Renal cortical epithelial cell (primary cell): ENCODE measurements at places on chromosomes 6 and 20.

- no peak for DNase-seq
Observed at GRCh38 chr6:118554698-118555097, 6.6 kb downstream of the PLN start.

- DNase-seq: no peak
Observed at GRCh38 chr6:156634951-156635371, 142.2 kb upstream of the ARID1B start.

DNA sequence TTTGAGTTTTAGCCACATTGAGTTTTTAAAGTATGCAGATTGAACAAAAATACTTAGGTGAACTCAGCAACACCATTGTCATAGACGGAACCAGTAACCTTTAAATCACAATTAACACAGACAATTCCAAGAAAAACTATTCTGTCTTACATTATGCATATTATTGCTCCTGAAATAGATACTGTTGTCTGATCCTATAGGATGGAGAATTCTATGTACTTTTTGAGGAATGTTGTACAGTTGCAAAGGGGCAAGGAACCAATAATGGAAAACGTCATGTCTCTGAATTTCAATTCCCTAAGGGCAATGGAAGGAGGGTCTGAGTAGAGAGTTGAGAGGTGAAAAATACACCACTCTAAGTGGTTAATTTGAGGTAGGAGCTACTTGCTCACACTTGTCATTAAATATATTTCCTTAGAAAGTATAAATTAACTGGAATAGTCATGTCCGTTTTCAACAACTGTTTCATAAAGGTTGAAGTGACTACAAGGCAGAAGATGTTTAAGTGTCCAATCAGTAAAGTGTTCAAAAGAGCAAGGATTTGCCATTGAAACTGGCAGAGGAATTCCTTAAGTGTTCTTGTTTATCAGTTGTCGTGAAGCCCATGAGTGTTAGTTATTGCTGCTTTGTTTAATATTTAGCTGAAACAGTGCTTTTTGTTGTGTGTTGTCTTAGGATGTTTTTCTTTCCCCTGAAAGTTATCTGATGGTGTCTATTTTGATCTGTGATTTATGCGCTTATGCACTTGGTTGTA is 1.3 kb downstream of the NKAIN2 start:
- no peak for DNase-seq

DNA sequence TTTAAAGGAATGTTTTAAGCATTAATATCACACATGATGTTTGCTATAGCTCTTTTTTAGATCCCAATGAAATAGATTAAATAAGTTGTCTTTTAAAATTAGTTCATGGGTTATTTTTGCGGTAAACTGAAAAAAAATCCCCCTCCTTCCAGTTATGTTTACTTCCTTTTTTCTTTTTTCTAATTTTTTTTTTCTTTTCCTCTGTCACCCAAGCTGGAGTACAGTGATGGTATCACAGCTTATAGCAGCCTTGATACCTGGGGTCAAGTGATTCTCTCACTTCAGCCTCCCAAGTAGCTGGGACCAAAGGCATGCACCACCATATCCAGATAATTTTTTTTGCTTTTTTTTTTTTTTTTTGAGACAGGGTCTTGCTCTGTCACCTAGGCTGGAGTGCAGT is 17.8 kb upstream of the SCAF8 start:
- no peak for DNase-seq

GRCh38 chr6:43220439-43220951 is 8.8 kb downstream of the DNPH1 start:
- no peak for DNase-seq

DNA sequence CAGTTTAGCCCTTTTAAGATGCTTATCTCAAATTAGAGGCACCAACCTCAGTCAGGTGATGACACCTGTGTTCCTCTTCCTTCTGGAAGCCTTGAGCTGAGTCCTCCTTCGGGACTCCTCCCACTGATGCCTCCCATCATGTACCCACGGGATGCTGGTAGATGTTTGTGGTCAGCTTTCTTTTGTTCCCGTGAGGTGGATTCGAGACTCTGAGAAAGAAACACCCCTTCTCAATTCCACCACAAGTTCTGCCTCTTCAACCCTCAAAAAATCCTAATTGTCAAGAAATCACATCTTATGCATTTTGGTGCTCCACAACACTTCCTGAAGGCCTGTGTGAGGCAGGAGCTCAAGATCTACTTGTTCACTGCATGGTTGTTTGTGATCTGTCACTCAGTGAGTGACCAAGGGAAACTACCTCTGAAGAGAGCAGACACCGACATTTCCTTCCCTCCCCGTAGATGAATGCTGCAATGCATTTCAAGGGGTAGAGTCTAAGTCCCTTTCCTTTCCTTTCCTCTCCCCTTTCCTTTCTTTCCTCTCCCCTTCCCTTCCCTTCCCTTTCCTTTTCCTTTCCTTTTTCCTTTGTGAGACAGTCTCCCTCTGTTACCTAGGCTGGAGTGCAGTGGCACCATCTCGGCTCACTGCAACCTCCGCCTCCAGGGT is 50.5 kb downstream of the PCNA start:
- no peak for DNase-seq

DNA sequence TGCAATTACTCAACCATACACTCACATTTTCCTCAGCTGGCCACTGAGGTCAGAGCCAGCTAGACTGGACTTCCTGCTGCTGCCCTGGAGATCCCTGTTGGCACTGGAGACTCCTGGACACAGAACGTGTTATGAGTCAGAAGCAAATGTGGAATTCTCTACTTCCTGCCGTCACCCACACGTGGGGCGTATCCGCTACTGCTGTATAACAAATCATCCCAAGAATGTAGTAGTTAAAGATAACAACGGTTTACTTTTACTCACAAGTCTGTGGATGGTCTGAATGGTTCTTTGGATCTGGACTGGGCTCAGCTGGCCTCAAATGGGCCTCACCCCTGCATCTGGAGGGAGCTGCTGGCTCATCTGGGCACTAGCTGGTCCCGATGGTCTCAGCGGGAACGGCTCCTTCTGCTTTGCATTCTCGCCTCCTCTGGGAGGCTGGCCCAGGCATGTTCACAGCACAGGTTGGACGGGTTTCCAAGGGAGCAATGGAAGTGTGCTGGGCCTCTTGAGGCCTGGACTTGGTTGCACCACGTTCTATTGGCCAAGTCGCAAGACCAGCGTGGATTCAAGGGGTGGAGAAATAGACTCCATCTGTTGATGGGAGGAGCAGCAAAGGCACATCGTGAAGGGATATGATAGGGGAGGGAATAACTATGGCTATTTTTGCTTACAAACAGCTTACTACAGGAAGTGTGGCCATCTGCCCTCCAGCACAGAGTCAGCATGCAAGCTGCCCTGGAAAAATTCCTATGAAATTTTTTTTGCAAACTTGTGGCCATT is 118.5 kb downstream of the SNX5 start:
- DNase-seq: peak; percentile 90

DNA sequence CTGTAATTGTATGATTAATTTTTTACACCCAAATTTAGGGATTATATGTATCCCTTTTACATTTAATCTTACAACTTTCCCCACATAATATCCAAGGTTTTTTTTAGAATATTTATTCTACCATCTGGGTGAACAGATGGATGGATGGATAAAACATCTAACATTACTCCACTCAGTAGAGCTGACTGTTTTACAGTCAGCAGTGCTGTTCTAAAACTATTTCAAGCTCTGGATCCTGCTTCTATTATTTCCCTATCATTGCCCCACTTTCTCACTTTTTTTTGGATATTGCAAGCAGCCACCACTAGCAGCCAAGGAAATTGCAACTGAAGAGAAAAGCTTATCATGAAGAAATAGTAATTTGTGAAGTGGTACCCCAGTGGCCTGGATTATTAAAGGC is 173.7 kb downstream of the ARHGAP18 start:
- DNase-seq: no peak

- DNase-seq: peak; percentile 73
Observed at GRCh38 chr6:133613211-133613610, 275.7 kb upstream of the TCF21 start.

DNA sequence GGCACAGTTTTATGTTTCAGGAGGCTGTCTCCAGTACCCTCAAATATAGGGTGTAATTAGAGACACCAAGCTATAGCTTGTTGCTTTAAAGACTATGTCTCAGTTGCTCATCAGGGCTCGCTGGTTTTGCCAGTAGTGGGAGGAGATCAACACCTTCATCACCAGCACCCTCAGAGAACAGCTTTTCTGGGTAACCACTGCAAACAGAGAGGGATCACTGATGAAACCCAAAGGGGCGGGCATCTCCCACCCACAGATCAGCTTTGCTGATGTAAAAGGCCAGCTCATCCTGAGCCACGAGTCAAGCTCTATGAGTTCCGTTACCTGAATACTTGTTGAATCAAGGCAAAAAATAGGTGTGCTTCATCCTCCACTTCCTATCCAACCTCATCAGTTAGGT is 187.7 kb downstream of the AIG1 start:
- no peak for DNase-seq

- no peak for DNase-seq
Observed at GRCh38 chr20:40668449-40669228, 20.4 kb downstream of the MAFB start.

DNA sequence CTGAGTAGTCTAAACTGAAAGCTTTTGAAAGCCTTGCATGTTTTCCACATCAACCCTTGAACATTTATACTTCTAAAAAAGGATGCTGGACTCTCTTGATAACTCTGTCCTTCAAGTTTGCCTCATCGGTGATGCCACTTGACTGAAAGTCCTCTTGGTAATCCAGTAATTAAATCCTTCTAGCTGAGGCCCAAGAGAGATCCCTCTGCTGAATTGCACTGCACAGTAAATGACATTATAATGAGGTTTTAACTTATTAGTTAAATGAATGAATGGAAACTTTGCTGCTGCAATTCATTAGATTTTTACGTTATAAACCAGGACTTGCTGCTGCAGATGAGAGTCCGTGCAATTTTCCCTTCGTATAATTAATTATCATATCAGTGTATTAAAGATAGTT is 363.9 kb upstream of the FLRT3 start:
- DNase-seq: no peak

GRCh38 chr20:23582293-23582692 is 14.0 kb upstream of the CST9L start:
- DNase-seq: no peak

- DNase-seq: no peak
Observed at GRCh38 chr20:50712771-50713656, 18.4 kb upstream of the PARD6B start.

- DNase-seq: no peak
Observed at GRCh38 chr20:3727401-3728021, 5.0 kb upstream of the HSPA12B start.
